Thymus (tissue), 14 donors: ENCODE measurements at places on chromosomes 3 and 15.

GRCh38 chr15:93213281-93213680 lies 124.3 kb upstream of the RGMA start:
- no peaks in the 10 kb centered on the region for H3K27me3 ChIP-seq
- no peak for DNase-seq
- H3K27ac ChIP-seq: no peak overlapping the region
- H3K4me1 ChIP-seq: no peaks in the 10 kb centered on the region
- no peak overlapping the region for H3K4me3 ChIP-seq

DNA sequence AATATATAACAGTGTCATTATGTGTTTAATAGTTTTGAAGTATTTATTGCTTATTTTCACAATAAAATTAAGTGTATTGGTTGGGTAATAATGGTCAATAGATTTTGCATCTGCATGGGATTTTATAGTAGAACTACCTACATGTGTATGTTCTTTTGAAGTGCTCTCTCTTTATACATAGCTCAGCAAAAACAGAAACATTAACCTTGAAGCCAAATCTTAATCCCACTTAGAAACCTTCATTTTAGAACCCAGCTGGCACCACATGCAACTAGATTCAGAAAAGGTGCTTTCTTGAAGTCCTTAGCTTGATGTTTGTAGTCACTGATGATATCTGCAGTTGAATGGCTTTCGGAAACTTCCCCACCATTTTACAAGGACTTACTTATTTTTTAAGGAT lies 146.9 kb upstream of the IL12A start:
- H3K27ac ChIP-seq: no peak overlapping the region
- H3K36me3 ChIP-seq: no peaks in the 10 kb centered on the region
- no peak for DNase-seq
- H3K4me1 ChIP-seq: no peaks in the 10 kb centered on the region
- H3K4me3 ChIP-seq: no peak overlapping the region

GRCh38 chr15:62938825-62939224 lies 103.7 kb upstream of the TPM1 start:
- no peak for DNase-seq
- no peaks in the 10 kb centered on the region for H3K36me3 ChIP-seq
- H3K4me1 ChIP-seq: no peaks in the 10 kb centered on the region
- H3K27ac ChIP-seq: no peak overlapping the region
- H3K27me3 ChIP-seq: peaks cover 11% of the 10 kb centered on the region

GRCh38 chr3:174541708-174542315 lies 317.3 kb upstream of the NAALADL2 start:
- no peaks in the 10 kb centered on the region for H3K36me3 ChIP-seq
- no peaks in the 10 kb centered on the region for H3K27me3 ChIP-seq
- H3K27ac ChIP-seq: peak overlapping the region; percentile 94
- DNase-seq: no peak

DNA sequence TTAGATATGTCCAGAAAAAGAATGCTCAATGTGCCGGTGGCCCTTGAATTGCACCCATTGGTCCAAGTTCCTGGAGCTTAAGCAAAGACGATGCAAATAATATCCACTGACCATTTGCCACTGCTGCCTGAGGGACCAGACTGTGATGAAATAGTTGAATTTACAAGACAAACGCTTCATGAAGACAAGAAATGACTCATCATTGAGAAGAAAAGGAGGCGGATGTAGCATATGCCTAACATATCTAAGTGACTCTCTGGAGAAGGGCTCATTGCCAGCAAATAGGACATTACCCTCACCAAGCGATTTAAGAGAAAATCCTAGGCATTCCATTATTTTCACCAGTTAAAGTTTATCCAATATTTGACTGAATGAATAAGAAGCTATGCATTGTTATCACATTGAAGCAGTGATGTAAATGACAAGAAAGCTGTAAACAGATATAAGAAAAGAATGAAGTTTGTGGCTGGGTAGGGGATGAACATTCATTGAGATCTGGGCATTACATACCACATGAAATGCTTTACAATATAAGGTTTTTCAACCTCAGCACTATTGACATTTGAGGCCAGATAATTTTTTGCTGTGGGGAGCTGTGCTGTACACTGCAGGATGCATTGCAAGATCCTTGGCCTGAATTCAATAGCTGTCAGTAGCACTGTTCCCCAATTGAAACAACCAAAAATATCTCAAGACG lies 48.9 kb upstream of the CPNE4 start:
- no peak overlapping the region for H3K27ac ChIP-seq
- DNase-seq: no peak
- no peak overlapping the region for H3K4me3 ChIP-seq
- no peaks in the 10 kb centered on the region for H3K36me3 ChIP-seq
- H3K27me3 ChIP-seq: no peaks in the 10 kb centered on the region

- H3K27me3 ChIP-seq: no peaks in the 10 kb centered on the region
- no peaks in the 10 kb centered on the region for H3K36me3 ChIP-seq
- no peak overlapping the region for H3K4me3 ChIP-seq
- no peak for DNase-seq
- H3K27ac ChIP-seq: no peak overlapping the region
These were observed 4.1 kb upstream of the COX17 start for GRCh38 chr3:119681279-119681678.

DNA sequence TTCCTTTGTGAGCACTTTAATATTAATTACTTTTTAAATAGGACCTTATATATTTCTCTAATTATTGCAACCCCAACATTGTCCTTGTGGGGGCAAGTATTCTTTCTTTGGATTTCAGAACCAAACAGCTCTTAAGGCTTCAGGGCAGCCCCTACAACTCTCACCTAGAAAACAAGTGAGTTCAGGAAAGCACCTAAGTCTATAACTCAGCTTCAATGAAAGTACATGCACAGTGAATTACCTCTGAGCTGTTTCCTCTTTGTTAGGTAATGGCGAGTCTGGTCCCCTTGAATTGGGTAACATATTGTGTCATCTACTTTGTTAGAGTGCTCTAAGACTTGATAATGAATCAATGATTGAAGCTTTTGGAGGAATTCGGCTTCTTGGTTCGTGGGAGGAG lies 545.7 kb downstream of the NLGN1 start:
- H3K4me1 ChIP-seq: no peaks in the 10 kb centered on the region
- H3K27ac ChIP-seq: no peak overlapping the region
- no peaks in the 10 kb centered on the region for H3K36me3 ChIP-seq
- DNase-seq: no peak

DNA sequence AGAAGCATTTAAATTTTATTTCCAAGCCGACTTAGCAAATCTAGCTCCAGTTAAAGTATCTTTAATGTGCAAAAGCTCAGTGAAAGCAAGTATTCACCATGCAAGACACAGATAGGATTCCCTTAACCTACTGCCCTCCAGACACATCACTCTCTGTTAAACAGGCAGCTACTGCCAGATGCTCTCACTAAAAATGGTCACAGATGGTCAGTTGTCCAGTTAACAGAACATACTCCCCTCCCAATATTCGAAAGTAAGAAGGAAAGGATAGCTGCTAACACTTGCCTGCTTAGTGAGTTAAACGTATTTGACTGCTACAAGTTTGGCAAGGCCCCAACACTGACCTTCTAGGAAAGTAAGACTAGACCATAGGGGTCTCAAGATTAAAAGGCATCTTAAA lies 73.7 kb downstream of the PRTG start:
- H3K27me3 ChIP-seq: no peaks in the 10 kb centered on the region
- H3K27ac ChIP-seq: no peak overlapping the region
- no peaks in the 10 kb centered on the region for H3K4me1 ChIP-seq
- H3K36me3 ChIP-seq: no peaks in the 10 kb centered on the region

GRCh38 chr3:125470671-125471070 lies 49.3 kb downstream of the SNX4 start:
- no peak for DNase-seq
- no peak overlapping the region for H3K4me3 ChIP-seq
- no peak overlapping the region for H3K27ac ChIP-seq
- peaks cover 31% of the 10 kb centered on the region for H3K36me3 ChIP-seq
- H3K4me1 ChIP-seq: no peaks in the 10 kb centered on the region
- H3K27me3 ChIP-seq: no peaks in the 10 kb centered on the region

- DNase-seq: no peak
- no peak overlapping the region for H3K27ac ChIP-seq
- H3K4me1 ChIP-seq: no peaks in the 10 kb centered on the region
- peaks cover 3% of the 10 kb centered on the region for H3K36me3 ChIP-seq
- H3K4me3 ChIP-seq: no peak overlapping the region
These were observed 46.0 kb downstream of the GALK2 start for GRCh38 chr15:49215768-49216739.

GRCh38 chr3:130517602-130518001 lies 625 bp downstream of the COL6A6 start:
- no peak overlapping the region for H3K27ac ChIP-seq
- H3K27me3 ChIP-seq: peaks cover 32% of the 10 kb centered on the region
- no peaks in the 10 kb centered on the region for H3K36me3 ChIP-seq
- no peaks in the 10 kb centered on the region for H3K4me1 ChIP-seq
- DNase-seq: no peak

GRCh38 chr3:173702561-173702960 lies 305.0 kb downstream of the NLGN1 start:
- H3K36me3 ChIP-seq: no peaks in the 10 kb centered on the region
- H3K27ac ChIP-seq: no peak overlapping the region
- no peaks in the 10 kb centered on the region for H3K4me1 ChIP-seq
- no peaks in the 10 kb centered on the region for H3K27me3 ChIP-seq
- DNase-seq: no peak
- H3K4me3 ChIP-seq: no peak overlapping the region
